ENCODE measurements at places on chromosomes 3 and 15.

GRCh38 chr3:192927016-192927415 is 9.4 kb upstream of the MB21D2 start:
- no peak for DNase-seq

GRCh38 chr15:27414168-27414870 is 443.3 kb downstream of the GABRG3 start:
- no peak for DNase-seq

DNA sequence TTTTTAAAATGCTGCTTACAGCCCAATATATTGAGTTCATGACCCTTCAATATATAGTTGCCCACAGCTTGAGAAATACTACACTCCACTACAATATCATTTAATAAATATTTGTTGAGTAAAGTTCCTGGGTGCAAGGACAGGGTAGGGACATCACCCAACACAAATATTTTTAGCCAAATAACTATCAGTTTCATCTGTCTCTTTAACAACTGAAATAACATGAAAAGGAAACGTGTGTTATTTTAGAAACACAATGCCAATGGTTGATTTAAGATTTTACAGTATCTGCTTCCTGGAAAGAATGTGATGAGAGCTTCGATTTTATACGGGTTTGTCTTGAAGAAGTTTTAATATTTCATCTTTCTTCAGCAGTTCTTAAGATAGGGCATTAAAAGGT is 67.7 kb upstream of the CDV3 start:
- no peak for DNase-seq

DNA sequence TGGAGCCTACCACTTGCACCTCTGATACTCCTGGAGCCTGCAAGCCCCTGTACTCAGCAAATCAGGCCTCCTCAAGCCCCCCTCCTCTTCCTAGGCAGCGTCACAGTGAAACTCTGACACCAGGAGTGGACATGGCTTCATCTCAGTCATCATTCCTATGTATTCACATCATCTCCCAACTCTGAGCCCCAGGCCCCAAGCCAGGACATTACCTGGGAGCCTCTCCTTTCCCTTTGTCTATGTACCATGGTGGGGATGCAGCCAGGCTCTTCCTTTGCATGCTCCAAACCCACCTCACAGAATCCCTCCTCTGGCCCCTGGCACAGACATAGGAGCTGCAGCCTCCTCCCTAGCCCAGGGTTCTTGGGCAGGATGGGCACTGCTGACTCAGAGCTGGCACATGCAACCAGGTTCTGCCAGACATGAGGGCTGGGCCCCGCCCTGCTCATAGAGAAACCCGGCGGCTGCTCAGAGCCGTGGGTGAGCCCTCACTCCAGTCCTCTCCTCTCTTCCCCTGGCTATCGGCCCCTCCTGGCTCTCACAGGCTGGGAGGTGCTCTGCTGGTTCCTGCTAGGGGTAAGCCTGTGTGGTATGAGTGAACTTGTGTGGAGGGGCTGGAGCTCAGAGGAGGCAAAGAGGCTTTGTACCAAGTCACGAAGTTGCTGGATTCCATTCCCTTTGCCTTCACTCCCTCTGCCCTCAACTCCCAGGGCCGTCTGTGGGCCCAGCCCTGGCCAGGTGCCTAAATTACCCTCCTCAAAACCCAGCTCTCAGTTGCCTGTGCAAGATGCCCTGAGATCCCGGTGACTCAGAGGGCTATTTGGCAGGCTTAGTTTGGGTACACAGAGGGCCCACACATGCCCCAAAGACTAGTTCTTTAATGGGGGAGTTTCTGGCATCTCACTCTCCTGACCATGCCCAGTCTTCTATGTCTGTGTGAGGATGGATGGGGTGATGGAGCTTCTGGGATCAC is 1.9 kb upstream of the PLCD1 start:
- no peak for DNase-seq

- DNase-seq, result no peak
These were observed 48.5 kb downstream of the PLXNA1 start for GRCh38 chr3:127031413-127031810.

- peak; percentile 15 for DNase-seq
These were observed 24.9 kb downstream of the TMEM207 start for GRCh38 chr3:190424478-190425439.

GRCh38 chr3:28476194-28476593 is 127.6 kb upstream of the AZI2 start:
- peak; percentile 40 for DNase-seq

DNA sequence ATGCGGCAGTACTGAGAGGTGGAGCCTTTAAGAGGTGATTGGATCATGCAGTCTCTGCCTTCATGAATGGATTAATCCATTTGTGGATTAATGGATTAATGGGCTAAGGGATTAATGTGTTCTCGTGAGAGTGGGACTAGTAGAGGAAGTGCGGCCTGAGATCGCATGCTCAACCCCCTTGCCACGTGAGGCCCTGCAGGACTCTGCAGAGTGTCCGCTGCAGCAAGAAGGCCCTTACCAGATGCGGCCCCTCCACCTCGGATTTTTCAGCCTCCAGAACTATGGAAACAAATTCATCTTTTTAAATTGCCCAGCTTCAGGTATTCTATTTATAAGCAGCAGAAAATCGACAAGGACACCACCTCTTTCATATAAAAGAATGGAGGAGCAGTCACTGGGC is 148.8 kb downstream of the TPRA1 start:
- no peak for DNase-seq

GRCh38 chr3:39474126-39474515 is 6.6 kb downstream of the MOBP start:
- no peak for DNase-seq

- DNase-seq, result no peak
These were observed 522.2 kb upstream of the ZNF717 start for GRCh38 chr3:76307556-76307955.

- no peak for DNase-seq
These were observed 23.9 kb downstream of the LIPH start for GRCh38 chr3:185528532-185528931.

DNA sequence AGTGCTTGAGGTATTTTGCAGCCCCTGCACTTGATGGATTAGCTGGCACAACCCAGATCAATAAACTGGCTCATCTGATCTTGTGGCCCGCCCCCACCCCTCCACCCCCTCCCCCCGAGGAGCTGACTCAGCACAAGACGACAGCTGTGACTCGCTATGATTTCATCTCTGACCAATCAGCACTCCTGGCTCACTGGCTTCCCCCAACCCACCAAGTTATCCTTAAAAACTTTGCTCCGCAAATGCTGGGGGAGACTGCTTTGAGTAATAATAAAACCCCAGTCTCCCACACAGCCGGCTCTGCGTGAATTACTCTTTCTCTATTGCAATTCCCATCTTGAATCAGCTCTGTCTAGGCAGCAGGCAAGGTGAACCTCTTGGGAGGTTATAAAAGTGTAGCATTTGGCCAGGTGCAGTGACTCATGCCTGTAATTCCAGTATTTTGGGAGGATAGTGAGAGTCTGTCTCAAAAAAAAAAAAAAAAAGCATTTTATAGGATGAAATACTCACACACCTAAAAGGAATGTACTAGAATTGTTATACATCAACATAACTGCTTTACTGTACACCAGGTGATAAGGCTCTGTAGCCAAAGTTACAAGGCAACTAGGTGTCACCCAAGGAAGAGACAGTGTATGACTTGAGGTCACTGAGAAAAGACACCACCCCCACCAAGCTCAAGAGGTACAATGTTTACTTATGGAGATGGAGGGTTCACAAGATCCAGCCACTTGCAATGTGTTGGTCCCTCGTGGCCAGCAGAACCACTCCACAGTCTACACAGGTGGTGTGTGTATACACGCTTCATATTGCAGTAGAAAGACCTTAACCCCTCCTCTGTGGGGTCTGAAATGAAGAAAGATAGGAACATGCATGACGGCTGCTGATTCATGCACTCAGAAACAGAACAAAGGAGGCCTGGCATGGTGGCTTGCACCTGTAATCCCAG is 8.6 kb downstream of the ZNF445 start:
- DNase-seq, result no peak

- no peak for DNase-seq
These were observed 116.3 kb upstream of the DAZL start for GRCh38 chr3:16721494-16721893.

GRCh38 chr3:189360291-189360690 is 188.5 kb downstream of the TPRG1 start:
- DNase-seq, result no peak

- DNase-seq, result no peak
These were observed 77.4 kb downstream of the ANP32A start for GRCh38 chr15:68743256-68743655.

- DNase-seq, result no peak
These were observed 617 bp upstream of the EOGT start for GRCh38 chr3:69014022-69014580.

DNA sequence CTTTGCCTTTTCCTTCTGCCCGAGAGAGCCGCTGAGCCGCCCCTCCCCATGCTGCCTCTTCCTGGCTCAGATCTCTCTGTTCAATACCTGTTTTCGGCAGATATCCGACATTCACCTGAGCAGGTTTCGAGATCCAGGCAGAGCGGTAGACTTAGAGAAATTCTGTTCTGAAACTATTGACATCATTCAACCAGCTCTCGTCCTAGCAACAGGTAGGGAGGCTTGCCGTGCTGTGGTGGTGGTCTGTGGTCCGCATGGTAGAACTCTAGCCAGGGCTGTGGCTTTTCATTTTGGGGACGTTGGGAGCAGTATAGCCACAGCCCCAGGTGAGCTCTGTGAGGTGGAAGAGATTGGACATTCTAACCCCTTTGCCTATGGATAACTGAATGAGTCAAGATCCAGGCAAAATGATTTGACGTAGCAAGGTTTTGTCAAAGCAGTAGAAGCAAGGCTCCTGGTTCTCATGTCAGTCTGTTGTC is 810 bp downstream of the TMEM62 start:
- peak; percentile 8 for DNase-seq

DNA sequence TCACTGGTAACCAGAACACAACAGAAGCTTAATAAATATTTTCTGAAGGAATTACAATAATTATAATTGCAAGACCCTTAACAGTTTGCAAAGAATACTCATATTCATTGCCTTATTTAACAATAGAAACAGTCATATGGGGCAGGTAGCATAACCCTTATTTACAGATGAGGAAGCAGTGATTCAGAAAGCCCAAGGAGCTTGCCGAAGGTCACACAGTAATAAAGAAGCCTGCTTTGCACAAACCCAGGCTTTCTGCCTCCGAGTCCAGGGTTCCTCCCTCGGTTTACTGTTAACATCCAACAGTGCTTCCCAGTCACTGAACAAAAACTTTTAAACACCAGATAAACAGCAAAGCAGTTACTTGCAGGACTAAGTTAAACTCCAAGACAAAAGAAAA is 35.3 kb downstream of the SRGAP3 start:
- no peak for DNase-seq

GRCh38 chr3:94137377-94137776 is 74.5 kb downstream of the NSUN3 start:
- no peak for DNase-seq

DNA sequence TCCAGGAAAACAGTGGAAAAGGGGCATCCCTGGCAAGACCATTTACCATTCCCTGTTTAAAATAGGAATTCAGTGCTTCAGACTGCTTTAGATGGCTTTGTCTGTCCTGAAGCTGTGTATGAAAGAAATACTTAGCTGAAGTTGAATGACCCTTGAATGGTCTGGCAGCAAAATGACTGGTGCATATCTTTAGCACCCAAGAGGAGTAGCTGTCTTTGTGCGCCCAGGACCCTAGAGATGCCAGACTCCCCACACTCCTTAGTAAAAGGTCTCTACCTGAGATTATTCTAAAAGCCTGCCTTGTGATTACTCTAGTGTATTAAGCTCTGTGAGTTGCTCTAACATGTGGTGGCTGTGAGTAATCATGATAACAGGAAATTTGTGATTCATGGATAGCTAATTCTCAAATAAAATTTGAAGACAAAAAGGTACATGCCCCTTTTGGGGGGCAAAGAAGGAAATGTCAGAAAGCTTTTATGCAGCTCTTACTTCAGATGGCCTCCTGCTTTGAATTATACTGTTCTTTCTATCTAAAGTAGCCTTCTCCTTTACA is 3.2 kb downstream of the MAPKBP1 start:
- no peak for DNase-seq

DNA sequence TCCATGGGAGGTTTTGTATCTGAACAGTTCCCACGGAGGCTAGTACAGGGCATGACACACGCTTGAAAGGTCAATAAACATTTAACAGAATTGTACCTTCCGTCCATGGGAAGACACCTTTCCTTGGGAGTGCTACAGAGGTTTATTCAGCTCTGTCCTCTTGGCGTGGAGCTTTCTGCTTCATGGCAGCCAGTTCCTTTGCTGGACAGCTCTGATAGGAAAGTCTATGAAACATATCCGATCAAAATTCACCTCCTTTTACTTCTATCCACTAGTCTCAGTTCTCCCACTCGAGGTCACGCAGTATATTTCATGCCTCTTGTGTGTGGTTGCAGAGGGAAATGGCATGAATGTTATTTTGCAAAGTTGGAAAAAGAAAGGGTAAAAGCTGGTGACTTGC is 91.2 kb downstream of the PEX5L start:
- DNase-seq, result no peak

- no peak for DNase-seq
These were observed 28.4 kb downstream of the P3H2 start for GRCh38 chr3:190092250-190092649.

GRCh38 chr3:47571391-47572175 is 7.1 kb downstream of the CSPG5 start:
- no peak for DNase-seq

- DNase-seq, result no peak
These were observed 183.6 kb upstream of the ZNF385D start for GRCh38 chr3:21934591-21934990.

- peak; percentile 85 for DNase-seq
These were observed 708 bp upstream of the GCHFR start for GRCh38 chr15:40762919-40763800.

GRCh38 chr3:48422681-48423080 is 7.2 kb downstream of the PLXNB1 start:
- no peak for DNase-seq

GRCh38 chr15:41634072-41634626 is 26.1 kb upstream of the MGA start:
- DNase-seq, result no peak

DNA sequence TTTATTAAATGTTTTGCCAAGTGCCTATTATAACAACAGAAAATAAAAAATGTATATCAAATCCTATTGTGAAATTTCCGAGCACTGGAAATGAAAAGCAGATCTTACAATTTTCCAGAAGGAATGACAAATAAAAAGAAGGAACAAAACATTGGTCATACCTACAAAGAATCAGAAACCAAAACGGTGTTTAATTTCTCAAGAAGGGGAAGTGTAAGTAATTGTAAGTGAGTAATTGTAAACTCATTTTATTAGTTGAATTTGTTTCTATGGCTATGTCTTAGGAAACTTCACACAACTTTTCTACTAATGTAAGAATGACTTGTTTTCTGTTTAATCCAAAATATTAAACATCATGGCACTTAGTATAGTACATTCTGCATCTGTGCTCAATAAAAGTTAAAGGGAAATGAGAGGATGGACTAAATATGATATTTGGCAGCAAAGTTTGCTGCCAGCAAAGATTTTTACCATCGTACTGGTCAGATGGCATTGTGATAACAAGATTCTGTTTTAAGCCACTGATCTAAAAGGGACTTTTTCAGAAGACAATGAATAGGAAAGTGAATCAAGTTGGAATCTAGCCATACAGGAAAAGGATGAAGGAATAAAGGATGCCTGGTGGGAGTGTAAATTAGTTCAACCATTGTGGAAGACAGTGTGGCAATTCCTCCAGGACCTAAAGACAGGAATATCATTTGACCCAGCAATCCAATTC is 232.4 kb downstream of the NFKBIZ start:
- DNase-seq, result no peak

- DNase-seq, result no peak
These were observed 50.6 kb upstream of the TBC1D23 start for GRCh38 chr3:100209948-100210771.

Data from HuH-7.5 (cell line).